ENCODE measurements at places on chromosomes 7 and 10.

- DNase-seq: no peak
Observed at GRCh38 chr7:73682745-73683055, 553 bp downstream of the DNAJC30 start.

DNA sequence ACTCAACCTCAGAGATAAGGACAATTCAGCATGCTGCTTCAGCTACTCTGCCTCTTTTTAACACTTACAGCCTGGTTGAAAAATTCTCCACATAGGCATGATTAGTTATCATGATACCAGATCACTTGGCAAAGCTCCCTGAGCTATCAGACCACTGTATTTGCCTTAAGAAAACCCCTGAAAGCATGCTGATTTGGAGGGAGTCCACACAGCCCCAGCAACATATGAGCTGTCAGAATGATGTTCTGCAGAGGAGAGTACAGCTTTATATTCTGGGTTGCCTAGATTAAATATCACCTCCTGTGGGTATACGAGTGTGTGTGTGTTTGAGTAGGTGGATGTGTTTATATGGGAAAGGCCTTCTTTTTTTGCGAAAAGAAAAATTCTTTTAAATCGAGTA is 170.2 kb upstream of the CHRM2 start:
- DNase-seq: no peak

GRCh38 chr10:43304687-43305333 is 37.9 kb upstream of the RASGEF1A start:
- peak; percentile 24 for DNase-seq

- no peak for DNase-seq
Observed at GRCh38 chr7:153432063-153432462, 620.1 kb upstream of the DPP6 start.

DNA sequence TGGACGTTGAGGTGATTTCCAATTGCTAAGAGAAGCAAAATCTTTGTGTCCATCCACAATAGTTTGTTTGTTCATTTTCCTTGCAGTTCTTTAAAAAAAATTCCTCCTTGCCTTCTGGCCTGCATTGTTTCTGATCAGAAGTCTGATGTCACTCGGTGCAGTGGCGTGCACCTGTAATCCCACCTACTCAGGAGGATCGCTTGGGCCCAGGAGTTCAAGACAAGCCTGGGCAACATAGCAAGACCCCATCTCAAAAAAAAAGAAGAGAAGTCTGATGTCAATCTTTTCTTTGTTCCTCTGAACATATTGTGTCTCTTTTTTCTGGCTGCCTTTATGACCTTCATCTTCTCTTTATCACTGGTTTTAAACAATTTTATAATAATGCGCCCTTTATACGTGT is 13.5 kb upstream of the OCM start:
- no peak for DNase-seq

GRCh38 chr10:131869344-131869743 is 31.5 kb upstream of the PPP2R2D start:
- DNase-seq: no peak

GRCh38 chr7:157471259-157472125 is 134.7 kb downstream of the DNAJB6 start:
- DNase-seq: no peak

- DNase-seq: no peak
Observed at GRCh38 chr7:127838816-127839415, 186.9 kb downstream of the SND1 start.

- no peak for DNase-seq
Observed at GRCh38 chr7:93921607-93922566, at the start of gene GNG11. Gene GNG11 (plus strand): TSS chr7:93921735. CDS start chr7:93922138, 403 bp downstream.

DNA sequence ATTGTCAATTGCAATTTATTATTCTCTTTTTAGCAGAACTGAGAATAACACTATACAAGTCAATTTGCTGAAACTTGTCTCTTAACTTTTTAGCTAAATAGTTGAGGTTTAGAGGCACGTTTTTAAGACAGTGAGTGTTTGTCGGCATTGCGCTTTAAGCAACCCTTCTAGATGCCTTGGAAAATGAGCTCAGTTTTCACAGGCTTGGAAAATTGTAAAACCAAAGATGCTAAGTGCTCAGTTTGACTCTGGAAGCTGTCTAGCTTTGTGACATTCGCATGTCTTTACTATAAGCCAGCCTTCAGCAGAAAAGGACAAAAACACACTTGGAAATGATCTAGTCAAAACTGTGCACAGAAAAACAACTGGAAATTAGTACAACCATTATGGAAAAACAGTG is 500.4 kb downstream of the NEBL start:
- DNase-seq: no peak

DNA sequence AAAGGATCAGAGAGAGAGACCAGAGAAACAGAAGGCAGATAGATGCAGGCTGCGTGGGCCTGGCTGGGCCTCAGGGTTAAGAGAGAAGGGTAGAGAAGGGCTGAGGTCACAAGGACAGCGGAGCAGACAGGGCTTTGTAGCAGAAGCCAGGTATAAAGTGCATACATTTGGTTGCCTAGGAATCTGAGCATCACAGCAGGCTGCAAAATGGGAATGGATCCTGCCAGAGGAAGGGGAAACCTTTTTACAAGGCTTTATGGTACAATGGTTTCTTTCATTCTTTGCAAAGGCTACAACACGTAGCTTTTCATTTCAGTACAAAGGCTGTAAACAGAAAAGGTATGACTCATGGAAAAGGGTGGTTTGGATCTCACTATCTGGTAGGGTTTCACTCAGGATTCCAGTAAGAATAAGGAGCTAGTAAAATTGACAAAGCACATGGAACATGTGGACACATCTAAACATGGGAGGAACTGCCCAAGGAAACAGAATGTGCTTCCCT is 275.1 kb downstream of the DOCK4 start:
- no peak for DNase-seq

DNA sequence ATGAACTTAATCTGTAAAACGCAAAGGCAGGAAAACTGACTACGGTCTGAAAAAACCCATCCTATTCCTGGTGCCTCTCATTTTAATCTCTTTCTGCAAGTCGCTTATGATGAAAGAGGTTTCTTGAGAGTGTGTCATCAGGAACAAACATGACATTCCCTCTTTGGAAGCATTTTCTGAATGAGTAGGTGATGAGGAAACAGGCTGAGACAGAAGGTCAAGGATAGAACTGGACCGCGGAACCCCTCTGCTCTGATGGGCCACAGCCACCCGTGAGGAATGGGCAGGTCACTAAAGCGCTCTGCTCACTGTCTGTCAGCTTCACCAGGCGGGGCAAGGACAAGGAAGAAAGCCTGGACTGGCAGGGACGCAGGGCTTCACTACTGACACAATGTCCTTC is 28.6 kb downstream of the BEND7 start:
- DNase-seq: no peak

DNA sequence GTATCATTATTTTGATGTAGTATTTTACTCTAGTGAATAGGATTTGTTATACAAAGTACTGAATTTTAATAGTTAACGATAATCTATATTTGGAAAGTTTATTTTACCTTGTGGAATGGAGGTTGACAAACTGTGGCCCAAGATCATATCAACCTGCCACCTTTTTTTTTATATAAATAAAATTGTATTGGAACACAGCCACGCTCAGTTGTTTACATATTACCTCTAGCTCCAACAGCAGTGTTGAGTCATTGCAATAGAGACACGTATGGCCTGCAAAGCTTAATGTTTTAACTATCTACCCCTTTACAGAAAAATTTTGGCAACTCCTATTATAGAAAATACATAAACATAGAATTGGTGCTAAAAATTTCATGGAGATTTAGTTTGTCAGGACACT is 239.3 kb downstream of the THSD7A start:
- no peak for DNase-seq

- DNase-seq: no peak
Observed at GRCh38 chr7:42338916-42339540, 102.0 kb upstream of the GLI3 start.

DNA sequence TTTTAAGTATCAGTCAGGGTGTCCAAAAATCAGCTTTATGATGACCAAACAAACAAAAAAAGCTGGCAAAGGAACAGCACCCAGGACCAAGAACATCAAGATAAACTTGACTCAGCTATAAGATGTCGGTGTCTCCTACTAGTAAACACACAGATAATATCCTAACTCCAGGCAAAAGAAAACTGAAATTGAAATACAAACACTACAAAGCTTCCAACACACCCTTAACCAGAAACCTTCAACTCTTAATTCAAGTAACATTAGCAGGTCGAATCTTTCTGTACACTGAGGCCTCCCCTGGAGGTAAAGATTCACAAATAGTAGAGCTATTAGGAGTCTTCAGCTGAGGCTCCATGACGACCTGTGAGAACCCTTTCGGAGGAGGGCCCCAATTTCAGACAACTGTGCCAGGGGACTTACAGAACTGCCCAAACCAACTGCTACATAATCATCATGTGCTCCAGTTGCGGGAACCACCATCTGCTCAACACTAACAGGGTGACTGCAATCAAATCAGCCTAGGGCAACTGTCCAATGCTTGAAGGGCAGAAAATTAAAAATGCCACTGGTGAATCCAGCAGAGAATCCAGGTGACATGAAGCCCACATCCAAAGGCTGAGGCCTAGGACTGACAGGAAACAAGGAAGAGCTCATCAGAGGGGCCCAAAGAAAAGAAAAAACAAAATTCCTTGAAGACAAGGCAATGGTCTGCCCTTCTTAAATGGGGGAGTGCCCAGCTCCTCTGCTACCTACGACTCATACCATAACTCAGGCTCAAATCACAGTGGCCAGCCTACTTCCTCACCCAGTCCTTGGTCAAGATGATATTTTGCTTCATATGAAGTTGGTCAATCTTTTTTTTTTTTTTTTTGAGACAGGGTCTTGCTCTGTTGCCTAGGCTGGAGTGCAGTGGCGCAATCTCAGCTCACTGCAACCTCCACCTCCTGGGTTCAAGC is 20.0 kb downstream of the XPNPEP1 start:
- peak; percentile 60 for DNase-seq

DNA sequence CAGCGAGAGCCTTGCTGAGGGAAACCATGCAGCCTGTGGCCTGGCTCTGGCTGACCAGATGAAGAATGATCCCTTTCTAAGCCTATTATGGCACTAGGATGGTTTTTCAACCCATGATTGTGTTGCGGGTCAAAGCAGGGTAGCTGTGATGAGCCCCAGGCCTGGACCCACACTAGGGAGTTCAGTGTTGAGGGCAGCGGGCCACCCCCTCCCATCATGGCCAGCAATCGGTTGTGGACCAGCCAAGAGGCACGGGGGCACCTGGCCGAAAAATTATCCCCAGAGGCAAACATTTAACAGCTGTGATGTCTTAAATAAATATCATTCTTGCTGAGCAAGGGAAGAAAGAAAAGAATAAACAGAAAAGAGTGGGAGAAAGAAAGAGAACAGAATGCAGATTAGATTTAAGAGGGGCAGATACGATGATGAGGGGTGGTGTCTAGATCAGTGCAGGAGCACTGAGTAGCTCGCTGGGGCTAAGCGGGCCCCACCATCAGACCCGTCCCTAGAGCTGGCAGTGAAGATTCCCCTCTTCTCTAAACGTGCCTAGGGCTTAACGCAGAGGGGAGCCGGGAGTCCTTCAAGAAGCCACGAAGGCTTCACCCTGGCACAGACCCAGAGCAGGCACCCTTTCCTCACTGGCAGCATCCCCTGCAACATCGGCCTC is 82.7 kb downstream of the SLC37A3 start:
- no peak for DNase-seq

- no peak for DNase-seq
Observed at GRCh38 chr10:30432622-30433305, 1.2 kb upstream of the MAP3K8 start.

- no peak for DNase-seq
Observed at GRCh38 chr7:100539436-100540006, 518 bp downstream of the AGFG2 start.

DNA sequence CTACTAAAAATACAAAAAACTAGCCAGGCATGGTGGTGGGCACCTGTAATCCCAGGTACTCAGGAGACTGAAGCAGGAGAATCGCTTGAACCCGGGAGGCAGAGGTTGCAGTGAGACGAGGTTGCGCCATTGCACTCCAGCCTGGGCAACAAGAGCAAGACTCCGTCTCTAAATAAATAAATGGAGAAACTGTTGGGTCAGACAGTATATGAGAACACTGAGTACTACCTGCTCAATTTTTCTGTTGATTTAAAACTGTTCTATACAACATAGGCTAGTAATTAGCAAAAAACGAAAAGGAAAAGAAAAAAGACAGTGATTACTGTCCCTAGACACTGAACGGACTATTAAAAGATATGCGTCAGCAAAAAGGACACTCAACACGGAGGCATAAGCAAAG is 26.7 kb downstream of the GFRA1 start:
- DNase-seq: no peak

DNA sequence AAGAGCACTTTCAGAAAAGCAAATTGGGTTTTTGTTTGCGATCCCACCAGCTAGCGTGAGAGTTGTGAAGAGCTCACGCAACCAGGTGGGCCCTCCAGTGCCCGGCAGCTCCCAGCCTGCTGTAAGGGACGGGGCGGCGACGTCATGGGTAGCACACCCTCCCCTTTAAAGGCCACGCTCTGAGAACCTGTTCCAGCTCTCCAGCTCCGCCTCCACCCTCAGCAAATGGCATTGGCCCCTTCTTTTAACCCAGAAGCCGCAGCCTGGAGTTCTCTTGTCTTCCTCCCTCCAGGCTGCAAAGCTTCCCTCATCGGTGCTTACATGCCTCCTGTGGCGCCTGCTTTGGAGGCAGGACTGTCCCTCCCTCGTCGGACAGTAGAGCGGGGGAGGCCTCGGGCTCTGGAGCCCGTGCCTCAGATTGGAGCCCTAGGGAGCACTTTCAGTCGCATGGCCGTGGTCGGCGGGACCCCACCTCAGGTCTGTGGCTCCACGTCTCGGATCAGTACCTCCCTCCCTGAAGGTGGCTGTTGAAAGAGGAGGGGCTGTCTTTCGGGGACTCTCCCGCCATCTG is 32.9 kb downstream of the WIPI2 start:
- DNase-seq: no peak

GRCh38 chr7:36937754-36938563 is 213.7 kb upstream of the AOAH start:
- no peak for DNase-seq

DNA sequence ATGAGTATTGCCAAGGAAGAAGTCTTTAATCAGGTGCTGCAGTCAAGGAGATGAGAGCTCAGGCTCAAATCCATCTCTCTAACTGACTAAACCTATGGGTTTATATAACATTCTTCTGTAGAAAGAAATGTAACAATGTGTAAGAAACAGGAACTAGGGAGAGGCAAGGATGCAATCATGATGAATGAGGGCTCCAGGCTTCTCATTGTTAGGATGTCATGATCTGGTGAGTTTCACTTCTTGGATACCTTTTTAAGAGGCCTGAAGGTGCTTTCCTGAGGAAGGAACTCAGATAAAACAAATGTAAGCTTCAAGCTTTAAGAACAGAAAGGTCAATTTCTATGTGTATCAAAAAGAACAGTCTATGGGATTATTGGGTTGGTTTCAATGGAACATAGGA is 30.8 kb upstream of the SCIN start:
- no peak for DNase-seq

- no peak for DNase-seq
Observed at GRCh38 chr7:88090240-88090639, 129.6 kb downstream of the SRI start.

- DNase-seq: peak; percentile 10
Observed at GRCh38 chr10:78672918-78673317, 395.8 kb upstream of the ZMIZ1 start.
